ENCODE measurements at places on chromosomes 2 and 18. TPM values are rescaled to one million over a fixed set of nuclear protein-coding genes. Genes with fewer than 3 reads are reported as not detected.

- DNase-seq: no peak
Measured at GRCh38 chr2:3745920-3746319, 42.5 kb downstream of the DCDC2C start.

- no peak for DNase-seq
Measured at GRCh38 chr2:69770193-69770702, 28.3 kb downstream of the ANXA4 start.

DNA sequence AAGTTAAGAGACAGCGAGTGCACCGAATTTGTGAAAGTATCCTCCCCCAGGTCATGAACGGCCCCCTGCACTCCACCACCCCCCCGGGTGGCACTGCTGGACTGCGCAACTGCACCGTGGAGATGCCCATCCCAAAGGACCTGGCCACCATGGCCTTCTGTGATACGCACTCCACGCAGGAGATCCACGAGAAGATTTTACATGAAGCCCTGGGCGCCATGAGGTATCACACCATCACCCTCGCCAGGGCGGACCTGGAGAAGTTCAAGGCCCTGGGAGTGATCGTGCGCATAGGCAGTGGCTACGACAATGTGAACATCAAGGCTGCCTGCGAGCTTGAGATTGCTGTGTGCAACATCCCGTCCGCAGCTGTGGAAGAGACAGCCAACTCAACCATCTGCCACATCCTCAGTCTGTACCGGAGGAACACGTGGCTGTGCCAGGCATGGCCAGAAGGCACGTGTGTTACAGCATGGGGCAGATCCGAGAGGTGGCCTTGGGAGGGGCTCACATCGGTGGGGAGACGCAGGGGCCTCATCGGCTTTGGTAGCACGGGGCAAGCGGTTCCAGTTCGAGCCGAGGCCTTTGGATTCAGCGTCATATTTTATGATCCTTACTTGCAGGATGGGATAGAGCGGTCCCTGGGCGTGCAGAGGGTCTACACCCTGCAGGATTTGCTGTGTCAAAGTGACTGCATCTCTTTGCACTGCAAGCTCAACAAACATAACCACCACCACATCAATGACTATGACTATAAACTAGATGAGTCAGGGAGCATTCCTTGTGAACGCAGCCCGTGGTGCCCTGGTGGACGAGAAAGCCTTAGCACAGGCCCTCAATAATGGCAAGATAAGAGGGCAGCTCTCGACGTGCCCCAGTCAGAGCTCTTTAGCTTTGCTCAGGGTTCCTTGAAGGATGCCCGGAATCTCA, 290.8 kb upstream of the MC4R start:
- no peak for DNase-seq

DNA sequence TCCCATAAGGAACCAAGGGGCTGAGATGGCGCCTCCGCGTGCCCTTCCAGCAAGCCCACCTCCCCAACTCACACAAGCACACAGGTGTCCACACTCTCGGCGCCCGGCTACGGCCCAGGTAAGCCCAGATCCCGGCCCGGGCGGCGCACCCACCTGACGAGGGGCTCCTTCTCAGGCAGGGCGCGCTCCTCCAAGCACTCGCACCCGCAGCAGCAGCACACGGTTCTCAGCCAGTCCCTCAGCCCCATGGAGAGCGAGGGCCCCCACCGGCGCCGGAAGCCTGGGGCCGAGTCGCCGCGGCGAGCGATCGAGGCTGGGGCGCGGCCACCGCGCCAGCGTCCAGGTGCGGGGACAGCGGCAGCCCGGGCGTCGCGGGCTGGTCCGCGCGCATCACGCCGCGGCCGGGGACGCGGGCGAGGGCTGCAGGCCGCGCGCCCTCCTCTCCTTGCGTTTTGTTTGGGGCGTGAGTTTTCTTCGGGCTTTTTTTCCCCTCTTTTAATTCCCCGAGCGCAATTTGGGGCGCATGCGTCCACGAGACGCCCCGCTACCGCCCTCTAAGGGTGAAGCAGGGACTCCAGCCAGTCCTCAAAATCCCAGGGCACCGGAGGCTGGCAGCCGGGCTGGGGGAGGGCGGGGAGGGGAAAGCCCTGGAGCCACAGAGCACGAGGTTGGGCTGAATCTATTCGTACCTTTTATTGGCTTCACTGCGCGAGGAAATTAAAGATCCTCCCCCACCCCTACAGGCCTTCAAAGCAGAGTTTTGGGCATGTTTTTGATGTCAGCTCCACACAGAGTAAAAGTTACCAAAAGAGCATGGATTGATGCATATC, at the start of gene MREG:
MREG (minus strand) TSS at position 472 of the 830 bp plus-strand sequence; CDS start at position 248, 224 bp downstream.
- peak; percentile 46 for DNase-seq

GRCh38 chr2:20599001-20599600, 51.8 kb downstream of the HS1BP3 start:
- no peak for DNase-seq

IL36G gene
- polyA plus RNA-seq: not detected

DNA sequence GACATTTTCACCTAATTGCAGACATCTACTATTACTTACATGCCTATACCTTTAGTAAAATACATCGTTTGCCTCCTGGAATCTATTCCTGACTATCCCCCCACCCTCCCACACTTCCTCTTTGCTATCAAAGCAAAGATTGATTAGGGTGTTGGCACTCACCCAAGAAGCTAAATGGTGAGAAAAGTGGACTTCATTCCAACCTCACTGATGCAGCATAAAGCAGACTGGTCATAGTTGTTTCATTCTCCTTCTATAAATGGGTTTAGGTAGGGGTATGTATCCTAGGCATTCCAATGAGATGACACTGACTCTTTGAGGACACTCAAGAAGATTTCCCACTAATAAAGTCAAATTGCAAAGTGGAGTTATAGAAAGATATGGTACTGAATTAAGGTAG, 97.4 kb downstream of the LRP1B start:
- no peak for DNase-seq

Data from urinary bladder (tissue), 4 donors.